Mesothelial cell of epicardium (in vitro differentiated cells): ENCODE measurements at places on chromosomes 11 and 22.

GRCh38 chr11:72678524-72678923 lies 4.3 kb upstream of the PDE2A start:
- no peak for DNase-seq

GRCh38 chr11:120031612-120032600 lies 106.0 kb downstream of the TRIM29 start:
- DNase-seq: peak; percentile 39

- no peak for DNase-seq
Observed at GRCh38 chr11:41042688-41043087, 416.8 kb downstream of the LRRC4C start.

DNA sequence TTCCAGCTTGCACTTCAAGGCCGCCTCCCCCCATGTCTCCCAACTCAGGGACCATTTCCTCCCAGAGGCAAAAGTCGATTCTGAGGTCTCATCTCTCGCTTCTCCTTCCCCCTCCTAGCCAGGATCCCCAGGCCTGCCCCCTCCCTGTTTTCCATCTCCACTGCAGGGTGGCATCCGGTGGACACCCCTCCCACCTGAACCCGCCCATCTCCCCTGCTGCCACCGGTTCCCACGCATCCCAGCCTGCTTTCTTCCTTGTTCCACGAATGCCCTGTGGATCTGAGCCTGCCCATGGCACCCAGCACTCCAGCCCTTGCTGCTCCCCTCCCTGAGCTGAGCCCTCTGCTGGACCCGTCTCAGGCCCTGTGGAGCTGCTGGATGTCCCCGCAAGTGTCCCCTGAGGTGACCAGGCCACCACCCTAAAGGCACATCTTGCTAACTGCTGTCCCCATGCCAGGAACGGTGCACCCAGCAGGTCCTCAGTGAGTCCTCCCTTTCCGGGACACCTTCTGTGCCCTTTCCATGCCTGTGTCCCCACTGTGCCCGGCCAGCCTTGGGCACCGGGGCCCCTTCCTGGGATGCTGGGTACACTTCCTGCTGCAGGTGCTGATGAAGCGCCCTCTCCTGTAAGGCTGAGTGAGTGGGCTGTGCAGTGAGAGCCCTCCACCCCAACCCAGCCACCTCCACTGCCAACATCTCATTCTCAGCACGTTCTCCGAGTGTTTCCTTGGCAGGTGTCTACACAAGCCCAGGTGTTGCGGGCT lies 936 bp downstream of the IL17REL start:
- no peak for DNase-seq

DNA sequence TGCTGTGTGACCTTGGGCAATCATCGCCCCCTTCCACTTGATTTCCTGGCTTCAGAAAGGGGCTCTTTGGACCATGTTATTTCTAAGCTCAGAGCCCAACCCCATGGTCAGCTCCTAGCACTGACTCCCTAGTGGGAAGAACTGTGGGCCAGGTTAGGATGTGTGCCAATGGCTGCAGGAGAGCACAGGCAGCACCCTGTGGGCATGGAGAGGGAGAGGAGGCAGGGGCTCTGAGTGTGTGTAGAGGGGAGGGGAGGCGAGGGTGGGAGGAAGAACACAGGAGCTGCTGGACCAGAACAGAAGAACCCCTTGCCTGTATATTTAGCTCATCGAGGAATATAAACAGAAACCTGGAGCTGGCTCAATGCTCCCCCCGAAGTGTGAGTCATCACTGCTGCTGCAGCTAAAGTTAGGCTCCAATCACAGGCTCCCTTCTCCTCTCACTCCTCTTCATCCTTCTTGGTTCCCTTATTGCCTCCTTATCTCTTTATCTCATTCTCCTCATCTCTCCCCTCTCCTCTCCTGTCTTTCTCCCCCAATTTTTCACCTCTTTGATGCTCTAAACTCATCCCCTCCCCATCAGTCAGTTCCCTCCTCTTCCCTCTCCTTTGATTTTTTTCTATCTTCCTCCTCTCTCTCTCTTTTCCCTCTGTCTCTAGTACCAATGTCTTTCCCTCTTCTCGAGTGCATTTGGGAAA lies 14.5 kb upstream of the RPS19BP1 start:
- DNase-seq: no peak

- DNase-seq: no peak
Observed at GRCh38 chr11:3684129-3684818, 13.1 kb upstream of the CHRNA10 start.

GRCh38 chr22:24571266-24571665 lies 15.5 kb downstream of the SNRPD3 start:
- DNase-seq: no peak

GRCh38 chr11:117837791-117838190 lies 13.2 kb upstream of the FXYD2 start:
- peak; percentile 29 for DNase-seq

DNA sequence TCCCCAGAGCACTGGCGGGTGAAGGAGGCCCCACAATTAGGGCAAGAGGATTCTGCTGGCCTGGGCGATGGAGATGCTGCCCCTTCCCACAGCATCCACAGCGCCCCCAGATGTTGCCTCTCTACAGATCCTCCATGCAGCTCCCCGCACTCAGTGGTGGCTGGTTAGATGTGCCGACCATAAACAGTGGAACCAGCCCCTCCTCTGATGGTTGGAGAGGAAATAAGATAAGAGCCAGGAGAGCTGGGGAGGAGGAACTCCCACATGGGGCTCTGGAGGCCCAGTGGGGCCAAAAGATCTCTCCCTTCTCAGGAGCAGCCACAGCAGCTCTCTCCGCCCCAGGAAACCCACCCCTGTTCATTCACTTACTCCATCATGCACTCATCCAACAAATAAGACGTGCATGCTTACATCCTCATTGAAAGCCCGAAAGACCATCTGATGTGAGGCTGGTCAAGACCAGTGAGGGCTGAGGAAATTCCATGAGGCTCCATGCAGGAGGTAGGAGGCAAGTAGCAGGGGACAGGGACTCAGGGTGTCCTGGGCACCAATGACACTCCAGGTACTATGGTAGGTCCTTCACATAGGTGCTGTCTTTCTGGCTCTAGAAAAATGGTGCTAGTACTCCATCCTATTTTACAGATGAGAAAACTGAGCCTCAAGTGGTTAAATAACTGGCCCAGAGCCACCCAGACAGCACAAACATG lies 1.5 kb downstream of the PTGDR2 start:
- no peak for DNase-seq

DNA sequence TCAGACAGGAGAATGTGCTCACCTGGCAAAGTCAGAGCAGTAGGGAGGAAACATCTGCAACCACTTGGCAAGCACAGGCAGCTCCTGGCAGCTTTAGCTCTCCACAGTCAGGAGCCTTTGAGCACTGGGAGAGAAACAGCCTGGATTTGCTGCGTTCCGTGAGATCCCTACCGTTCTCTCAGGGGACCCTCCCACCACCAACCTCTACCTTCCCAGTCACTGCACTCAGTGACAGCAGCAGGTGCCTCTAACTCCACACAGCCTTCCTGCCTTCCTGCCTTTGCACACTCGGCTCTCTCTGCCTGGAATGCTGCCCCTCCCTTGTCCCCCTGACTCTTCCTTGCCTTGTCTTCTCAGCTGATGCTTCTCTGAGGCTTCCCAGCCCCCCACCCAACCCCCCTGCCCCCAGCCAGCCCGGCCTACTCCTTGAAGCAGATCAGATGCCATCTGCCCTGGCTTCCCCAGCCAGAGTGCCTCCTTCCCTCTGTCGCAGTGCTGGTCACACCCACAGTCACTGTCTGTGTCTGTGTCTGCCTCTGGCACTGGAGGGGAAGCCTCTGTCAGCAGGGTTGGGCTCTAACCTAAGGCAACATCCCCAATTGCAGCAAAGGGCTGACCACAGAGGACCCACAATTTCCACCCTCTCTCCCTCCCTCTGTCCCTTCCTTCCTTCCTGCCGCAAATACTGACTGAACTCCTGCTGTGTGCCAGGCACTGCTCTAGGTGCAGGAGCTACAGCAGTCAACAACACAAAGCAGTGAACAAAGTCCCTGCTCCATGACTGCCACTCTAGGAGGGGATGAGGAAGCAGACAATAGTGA lies 14.9 kb upstream of the TSKU start:
- DNase-seq: no peak

- DNase-seq: no peak
Observed at GRCh38 chr22:44491269-44492035, 6.6 kb downstream of the RTL6 start.

DNA sequence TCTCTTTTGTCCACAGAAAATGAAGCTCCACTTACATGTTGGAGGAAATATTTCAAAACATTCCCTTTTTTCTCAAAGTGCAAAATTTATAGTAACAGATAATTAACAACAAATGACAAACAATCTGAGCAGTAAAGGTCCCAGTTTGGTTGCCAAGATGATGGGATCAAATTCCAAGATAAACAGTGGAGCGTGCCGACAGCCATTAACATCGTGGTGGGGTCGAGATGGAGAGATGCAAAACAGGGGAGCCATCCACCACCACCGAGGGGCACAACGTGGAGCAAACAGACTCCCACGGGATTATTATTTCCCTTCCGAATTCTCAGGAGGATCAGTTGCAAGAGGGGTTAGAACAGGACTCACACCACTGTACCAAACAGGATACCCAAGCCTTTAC lies 17.2 kb downstream of the MPPED2 start:
- DNase-seq: no peak

GRCh38 chr11:94472916-94473799 lies 20.5 kb downstream of the MRE11 start:
- no peak for DNase-seq

DNA sequence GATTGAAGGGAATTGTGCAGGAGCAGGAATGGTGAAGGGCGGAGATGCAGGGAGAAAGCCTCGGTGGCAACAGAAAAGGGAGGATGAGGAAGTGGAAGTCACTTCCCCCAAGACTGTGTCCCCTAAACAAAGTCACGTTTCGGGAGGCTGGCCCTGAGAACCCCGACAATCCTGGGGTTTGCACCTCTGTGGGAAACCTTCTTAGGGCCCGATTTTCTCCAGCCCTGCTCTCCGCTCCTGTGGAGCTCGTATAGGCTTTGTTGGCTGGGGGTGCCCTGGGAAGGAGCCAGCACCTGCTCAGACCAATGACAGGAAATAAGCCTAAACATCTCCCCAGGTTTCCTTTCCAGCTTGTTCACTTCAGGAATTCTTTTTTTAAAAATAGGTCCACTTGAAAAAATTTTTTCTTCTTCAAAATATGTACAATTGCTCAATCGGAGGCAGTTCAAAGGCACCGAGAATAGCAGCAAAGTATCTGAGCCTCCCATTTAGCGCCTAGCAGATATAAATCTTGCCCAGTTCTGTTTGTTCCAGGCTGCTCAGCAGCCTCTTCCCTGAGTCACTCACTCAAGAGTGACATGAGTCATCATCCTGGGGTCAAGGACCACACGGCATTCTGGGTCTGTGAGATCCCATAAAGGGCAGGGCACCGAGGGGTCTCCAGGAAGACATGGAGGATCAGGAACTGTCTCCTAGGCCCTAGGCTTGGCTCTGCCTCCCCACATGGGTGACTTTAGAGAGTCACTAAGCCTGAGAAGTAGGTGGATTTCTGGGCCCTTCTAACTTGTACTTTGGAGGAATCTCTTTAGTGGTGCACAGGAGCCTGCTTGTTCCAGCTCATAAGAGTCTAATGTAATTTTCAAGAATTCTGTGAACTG lies 34.0 kb downstream of the IRAG1 start:
- no peak for DNase-seq

GRCh38 chr11:74572349-74572748 lies 20.0 kb upstream of the POLD3 start:
- no peak for DNase-seq

DNA sequence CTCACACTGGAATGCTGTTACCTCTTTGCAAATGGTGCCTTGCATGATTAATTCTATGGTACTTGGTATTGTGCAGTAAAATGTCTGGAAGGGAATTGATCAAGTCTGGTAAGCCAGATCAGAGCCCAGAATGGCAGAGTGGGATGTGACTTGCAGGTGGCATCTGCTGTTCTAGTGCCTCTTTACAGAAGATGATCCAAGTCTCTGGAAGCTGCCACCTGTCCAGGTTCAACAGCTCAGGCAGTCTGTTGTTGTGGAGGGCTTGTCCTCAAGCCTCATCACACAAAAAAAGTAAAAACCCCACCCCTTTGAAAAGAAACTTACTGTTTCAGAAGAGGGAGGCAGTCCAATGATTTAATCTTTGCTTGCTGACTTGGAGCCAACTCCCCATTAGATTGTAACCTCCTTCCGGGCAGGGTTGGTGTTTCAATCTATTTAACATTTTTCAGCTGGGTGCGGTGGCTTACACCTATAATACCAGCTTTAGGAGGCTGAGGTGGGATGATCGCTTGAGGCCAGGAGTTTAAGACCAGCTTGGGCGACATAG lies 17.1 kb downstream of the ZNRF3 start:
- no peak for DNase-seq

GRCh38 chr11:115887316-115887715 lies 383.1 kb upstream of the CADM1 start:
- no peak for DNase-seq

DNA sequence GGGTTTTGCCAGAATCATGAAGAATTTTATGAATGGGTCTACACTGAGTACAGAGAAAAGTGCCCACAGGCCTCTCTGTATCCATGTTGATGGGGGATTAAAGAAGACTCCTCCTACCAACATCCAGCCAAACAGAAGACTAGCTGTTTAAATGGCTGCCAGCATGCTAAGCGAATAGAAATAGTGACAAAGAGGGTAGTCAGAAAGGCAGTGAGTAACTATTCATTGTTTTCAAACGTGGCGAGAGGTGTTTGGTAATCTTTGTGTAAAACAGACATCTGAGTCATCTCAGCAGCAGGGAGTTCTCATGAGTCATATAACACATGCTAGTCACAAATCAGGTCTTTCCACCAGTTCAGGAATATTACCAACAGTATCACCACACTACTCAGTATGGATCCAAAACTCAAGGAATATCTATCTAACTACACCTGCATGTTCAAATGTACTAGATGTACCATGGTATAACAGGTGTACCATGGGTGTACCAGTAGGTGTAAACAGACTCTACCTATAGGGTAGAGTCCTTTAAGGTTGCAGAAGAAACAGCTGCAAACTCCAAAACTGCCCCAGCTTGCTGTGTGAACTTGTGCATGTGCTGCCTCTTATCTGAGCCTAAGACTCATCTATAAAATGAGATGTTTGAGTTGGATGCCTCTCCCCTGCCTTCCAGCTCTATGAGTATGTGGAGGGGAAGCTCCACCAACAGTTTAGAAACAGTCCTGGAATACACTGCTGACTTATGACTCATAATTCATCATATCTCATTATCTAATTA lies 82.0 kb downstream of the SLC1A2 start:
- DNase-seq: no peak

GRCh38 chr11:124071623-124071948 lies 30.5 kb upstream of the OR10G7 start:
- no peak for DNase-seq
